Right renal cortex interstitium (tissue), 3 donors: ENCODE measurements at places on chromosomes 2 and 18.
A peak's percentile ranks its signal among the peaks of the same experiment; 100 is the strongest.

DNA sequence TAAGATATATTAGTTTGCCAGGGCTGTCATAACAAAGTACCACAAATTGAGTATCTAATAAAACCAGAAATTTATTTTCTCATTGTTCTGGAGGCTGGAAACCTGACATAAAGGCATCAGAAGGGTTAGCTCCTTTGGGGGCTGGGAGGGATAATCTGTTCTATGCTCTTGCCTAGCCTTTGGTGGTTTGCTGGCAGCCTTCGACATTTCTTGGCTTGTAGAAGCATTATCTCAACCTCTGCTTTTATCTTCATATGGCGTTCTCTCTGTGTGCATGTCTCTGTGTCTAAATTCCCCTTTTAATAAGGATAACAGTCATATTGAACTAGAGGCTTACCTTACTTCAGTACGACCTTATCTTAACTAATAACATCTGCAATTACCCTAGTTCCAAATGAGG, 22.8 kb upstream of the NT5C1B start:
- no peak for DNase-seq

DNA sequence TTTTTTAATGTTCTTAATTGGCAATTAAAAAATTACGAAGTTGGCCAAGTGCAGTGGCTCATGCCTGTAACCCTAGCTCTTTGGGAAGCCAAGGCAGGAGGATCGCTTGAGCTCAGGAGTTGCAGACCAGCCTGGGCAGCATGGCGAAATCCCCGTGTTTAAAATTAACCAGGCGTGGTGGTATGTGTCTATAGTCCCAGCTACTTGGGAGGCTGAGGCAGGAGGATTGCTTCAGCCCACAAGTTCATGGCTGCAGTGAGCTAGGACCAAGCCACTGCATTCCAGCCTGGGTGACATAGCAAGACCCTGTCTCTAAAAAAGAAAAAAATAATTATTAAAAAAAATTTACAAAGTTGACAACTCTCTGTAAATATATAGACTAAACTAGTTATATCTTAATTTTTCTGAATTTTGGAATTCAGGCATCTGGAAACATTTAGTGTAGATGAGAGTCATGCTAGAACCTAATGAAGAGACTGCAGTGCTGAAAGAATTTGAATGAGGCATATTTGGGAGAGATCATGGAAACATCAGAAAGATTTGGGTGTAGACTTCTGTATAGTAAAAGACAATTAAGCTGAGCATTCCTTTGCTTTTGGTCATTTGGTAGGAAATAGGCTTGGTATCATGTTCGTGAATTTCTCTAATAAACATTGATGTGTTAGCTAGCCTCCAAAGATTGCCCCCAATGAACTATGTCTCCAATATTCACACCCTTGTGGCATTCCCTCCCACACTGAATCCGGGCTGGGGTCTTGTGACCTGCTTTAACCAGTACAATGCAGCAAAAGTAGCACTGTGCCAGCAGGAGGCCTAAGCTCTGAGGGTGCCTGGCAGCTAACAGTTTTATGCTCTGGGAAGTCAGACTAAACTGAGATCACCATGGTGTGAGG, 4.2 kb upstream of the ROCK1 start:
- DNase-seq = no peak

- DNase-seq = no peak
These were observed at the start of gene NMUR1 for GRCh38 chr2:231530099-231531011. Gene NMUR1 (minus strand): TSS chr2:231530445. CDS start chr2:231530361, 84 bp downstream.

- DNase-seq = no peak
These were observed 6.9 kb downstream of the PRKD3 start for GRCh38 chr2:37317746-37318145.

- no peak for DNase-seq
These were observed 242.7 kb downstream of the TMEM182 start for GRCh38 chr2:103004426-103004942.

DNA sequence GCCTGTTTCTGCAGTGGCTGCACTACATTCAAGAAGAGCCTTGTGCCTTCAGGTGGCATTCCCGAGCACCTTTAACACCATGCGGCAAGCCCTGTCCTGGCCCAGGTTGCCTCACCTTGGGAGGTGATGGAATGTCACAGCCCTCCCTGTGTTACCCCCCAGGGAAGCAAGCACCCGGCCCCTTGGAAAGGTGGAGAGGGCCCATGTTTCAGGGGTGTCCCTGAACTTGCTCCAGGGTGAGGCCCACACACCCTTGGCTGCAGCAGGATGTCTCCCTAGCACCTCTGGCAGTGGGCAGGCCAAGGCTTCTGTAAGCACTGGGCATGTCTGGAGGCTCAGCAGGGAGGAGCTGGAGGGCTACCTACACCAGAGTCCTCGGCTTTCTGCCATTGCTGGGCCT, 29.3 kb upstream of the ACAA2 start:
- no peak for DNase-seq

DNA sequence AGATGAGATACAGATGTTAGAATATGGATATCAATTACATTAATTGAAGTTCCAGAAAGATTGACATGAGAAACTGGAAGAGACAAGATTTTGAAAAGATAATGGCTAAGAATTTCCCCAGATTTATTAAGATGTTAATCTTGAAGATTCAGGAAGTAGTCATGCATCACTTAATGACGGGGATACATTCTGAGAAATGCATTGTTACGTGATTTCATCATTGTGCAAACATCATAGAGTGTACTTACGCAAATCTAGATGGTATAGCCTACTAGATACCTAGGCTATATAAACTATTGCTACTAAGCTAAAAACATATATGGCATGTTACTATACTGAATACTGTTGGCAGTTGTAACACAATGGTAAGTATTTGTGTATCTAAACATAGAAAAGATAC, 6.8 kb upstream of the CHMP3 start:
- no peak for DNase-seq

GRCh38 chr2:122028371-122029100, 273.1 kb downstream of the TSN start:
- DNase-seq = no peak

GRCh38 chr2:119435081-119435952, 3.7 kb downstream of the TMEM37 start:
- no peak for DNase-seq

- no peak for DNase-seq
These were observed 78.1 kb downstream of the ZNF516 start for GRCh38 chr18:76416911-76417310.

DNA sequence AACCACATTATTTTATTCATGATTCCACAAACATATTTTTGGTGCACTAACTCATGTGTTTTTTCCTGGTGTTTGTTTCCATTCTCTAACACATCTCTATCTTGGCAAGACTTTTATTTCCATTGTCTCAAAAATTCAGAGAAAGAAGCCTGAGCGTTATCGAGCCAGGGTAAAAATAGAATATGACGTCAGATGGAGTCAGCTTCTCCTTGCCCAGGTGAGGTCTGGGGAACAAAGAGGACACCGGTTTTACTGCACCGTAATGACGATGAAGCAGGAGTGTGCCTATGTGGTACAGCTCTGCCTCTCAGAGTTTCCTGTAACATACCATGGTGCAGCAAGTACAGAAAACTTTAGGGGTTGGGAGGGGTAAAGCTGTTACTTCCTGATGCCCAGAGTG, 661.6 kb downstream of the PLCL1 start:
- DNase-seq = no peak

DNA sequence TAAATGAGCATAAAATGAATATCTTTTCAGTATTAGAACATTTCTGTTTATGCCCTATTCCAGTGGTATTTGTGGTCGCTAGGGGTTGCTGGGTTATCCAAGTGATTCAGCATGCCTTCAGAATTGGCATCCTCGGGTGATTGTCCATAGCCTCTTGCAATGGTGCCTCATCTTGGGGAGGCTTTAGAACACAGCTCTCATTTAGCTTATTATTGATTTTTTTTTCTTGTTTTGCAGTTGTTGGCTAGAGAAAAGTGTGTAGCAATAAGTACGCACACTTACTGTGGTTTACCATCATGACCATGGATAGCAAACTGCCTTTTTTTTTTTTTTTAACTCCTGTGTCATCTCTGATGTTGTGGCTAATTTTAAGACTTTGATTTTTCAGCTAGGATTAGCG, 33.6 kb downstream of the PLEKHA3 start:
- DNase-seq = no peak

GRCh38 chr2:240561325-240561971, 1.3 kb downstream of the DUSP28 start:
- DNase-seq = no peak

DNA sequence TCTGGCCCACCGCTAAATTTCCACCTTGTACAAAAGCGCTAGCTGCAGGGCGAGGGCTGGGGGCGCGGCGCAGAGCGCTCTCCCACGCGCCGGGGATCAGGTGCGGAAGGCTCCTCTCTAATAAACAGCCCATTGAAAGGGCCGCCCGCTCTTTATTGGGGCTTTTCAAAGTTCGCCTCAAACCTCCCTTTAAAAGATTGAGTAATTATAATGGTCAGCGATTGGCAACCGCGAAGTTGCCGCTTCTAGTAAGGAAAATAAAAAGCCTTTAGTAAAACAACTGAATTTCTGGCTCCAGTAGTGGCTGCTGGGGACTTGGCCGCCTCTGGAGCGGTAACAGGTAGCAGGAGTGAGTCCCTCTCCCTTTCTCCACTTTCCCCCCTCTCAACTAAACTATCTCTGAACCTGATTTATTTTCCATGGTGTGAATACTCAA, 755 bp downstream of the NEUROD1 start:
- DNase-seq = no peak

GRCh38 chr18:49561289-49562193, at the start of gene LIPG:
Gene LIPG (plus strand): TSS chr18:49562057. CDS start chr18:49562309, 252 bp downstream.
- DNase-seq = peak; percentile 47

DNA sequence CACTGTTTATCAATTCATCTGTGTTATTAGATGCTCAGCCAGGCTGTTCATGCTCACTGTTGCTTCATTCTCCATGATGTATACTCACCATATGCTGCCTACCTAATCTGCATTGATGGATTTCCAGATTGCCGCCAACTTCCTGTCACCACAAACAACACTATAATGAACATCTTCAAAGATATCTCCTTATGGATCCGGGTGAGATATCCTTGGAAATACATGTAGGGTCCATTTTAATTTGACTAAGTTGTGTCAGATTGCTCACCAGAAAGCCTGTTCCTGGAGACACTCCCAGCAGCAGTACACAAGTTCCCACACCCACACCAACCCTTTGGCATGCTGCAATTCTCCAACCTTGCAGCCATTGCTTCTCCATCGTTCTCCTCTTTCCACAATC, 547.5 kb upstream of the TNP1 start:
- no peak for DNase-seq

GRCh38 chr2:181106789-181107627, 126.6 kb downstream of the UBE2E3 start:
- DNase-seq = no peak

GRCh38 chr2:129801575-129801974, 177.9 kb upstream of the RAB6C start:
- no peak for DNase-seq

DNA sequence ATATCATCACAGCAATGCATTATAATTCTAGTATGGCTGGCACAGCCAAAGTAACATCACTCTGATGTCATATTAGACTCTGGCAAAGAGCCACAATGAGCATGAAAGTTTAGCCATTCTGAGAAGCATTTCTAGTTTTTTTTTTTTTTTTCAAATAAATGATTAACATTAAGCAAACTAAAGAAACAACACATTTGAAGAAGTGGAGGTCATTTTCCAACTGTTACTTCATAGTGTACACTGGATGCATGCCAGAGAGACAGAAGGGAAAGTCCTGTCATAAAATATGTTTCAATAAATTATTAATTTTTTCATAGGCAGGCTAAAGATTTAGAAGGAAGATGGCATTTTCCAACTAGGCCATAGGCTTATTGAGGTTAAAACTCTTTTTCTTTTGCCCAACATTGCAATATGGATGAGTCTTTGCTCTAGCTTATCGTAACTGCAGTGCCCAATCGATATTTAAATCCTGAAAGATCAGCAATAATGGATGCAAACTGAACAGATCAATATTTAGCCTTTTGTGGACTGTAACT, 1630.4 kb upstream of the ACVR2A start:
- no peak for DNase-seq

DNA sequence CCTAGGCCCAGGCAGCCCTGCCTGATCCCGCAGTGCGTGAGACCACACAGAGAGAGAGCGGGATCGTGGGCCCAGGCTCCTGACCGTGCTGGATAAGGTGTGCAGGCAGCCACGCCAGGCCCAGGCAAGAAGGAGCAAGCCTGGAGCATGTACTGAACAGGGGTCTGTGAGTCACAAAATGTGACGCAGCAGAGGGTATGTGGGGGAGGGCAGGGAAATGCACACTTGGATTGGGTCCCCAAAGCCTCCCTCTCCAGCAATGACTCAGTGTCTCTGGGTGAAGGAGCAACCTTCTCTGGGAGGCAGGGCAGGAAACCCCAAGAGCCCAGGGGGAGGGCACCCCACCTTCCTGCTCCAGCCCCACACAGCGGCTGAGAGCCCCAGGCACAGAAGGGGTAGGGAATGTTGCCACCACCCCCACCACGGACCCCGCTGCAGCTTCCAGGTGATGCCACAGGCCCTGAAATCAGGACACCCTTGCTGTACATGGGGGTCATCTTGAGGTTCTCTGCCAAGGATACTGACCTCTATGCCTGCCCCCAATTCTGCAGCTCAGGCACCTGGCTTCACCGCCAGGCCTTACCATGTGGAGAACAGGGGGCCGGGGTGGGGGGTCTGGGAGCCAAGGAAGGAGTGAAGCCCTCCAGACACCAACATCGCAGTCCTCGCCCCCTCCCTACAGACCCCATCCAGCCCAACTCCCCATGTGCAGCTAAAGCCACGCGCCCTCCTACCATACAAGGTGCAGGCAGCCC, 1.3 kb upstream of the GPC1 start:
- DNase-seq = no peak

DNA sequence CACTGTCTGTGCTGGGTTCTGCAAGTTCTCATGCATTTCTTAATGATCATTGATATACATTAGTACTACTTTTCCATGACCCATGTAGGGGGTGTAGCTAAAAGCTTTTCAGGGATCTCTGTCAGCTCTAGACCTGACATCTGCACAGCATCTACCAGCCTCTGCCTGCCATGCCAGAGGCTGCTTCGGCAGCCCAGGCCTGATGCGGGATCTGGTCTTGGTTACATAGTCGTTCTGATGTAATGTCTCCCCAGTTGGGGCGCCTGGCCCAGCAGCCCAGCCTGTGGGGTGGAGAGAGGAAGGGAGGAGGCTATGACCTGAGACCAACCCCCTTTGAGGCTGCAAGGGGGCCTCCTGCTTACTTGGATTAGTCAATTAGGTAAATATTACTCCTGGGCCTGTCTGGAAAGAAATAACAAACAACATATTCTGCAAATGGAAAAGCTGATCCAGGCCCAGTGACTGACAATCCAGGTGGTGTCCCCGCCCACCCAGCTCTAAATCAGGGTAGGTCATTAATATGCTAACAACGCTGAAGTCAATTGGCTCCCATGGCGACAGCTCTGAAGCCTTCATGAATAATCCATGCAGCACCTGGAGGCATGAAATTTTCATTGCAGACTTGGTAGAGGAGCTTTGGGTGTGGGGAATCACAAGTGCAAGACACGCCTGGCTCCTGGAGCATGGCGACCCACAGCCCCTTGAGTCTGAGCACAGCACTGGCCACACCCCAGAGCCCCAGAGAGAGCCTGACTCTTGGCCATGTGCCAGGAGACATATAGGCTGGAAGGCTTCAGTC, 575.3 kb downstream of the CMPK2 start:
- peak; percentile 44 for DNase-seq

- DNase-seq = no peak
These were observed 1.4 kb downstream of the PSME4 start for GRCh38 chr2:53969285-53969967.
